ENCODE measurements at places on chromosomes 5 and 9.

- no peak for DNase-seq
These were observed 14.8 kb downstream of the NDST1 start for GRCh38 chr5:150522504-150523414.

GRCh38 chr5:171450423-171451331, 31.2 kb downstream of the FGF18 start:
- DNase-seq, result no peak

GRCh38 chr9:81250606-81251005, 438.7 kb downstream of the TLE1 start:
- no peak for DNase-seq

DNA sequence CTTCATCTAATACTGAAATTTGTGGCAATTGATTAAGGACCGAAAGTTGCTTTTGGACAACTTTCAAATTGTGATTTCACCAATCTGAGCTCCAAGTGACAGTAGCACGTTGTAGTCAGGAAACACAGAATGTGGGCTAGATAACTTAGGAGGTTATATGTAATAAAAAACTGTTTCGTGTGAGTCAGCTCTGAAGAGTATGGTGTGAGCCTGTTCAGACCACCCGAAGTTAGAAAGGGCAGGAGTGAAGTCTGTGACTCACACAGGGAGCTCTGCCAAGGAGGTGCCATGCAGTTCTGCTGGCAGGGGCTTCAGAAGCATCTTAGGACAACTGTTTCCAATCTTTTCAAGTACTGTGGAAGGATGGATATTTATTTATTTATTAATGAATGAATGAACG, 16.4 kb upstream of the ZBTB34 start:
- DNase-seq, result no peak

DNA sequence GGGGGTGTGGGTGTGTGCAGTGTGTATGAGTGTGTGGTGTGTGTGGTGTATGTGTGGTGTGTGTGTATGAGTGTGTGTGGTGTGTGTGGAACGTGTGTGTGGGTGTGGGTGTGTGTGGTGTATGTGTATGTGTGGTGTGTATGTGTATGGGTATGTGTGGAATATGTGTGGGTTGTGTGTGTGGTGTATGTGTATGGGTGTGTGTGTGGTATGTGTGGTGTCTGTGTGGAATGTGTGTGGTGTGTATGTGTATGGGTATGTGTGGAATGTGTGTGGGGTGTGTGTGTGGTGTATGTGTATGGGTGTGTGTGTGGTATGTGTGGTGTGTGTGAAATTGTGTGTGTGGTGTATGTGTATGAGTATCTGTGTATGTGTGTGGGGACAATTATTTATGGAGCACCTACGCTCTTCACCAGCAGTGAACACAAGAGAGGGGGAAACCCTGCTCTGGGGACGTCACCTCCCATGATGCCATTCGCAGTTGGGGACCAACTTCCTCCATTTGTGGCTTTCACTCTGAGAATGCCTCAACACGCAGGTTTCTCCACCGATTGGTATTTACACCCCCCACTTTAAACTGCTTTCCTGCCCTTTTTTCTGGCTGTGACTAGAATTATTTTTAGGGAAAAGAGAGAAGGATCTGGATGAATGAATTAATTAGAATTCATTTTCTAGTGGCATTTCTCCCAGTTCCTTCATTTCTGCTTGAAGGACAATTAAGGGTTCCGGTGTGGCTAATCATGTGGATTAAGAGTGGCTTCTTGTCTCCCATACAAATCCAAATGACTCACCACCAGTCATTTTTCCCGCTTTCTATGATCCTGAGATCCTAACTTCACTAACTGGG, 238.1 kb downstream of the ROR2 start:
- DNase-seq, result peak; percentile 18

GRCh38 chr9:134381671-134382516, 55.6 kb downstream of the RXRA start:
- peak; percentile 26 for DNase-seq
